Activated CD8-positive, alpha-beta memory T cell treated with anti-CD3 and anti-CD28 coated beads, Interleukin-2, amount 10 ng/mL, durations not matched to agents 7 days and 5 days (primary cell): ENCODE measurements at places on chromosomes 12 and 14.

DNA sequence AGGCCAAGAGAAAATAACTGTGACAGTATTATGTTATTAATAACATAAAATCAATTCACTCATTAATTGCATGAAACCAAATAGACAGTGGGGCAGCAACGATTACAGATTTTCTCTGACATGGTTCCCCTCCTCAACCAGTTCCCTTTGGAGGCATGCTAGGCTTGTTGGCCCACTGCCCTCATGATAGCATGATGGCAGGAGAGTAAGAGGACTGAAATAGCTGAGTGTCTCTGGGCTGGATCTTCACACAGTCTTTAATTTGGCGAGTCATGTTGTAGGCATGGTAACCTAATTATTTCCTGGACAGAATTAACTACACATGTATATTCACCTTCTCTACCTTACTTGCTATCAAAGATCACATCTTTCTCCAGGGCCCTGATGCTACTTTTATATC, 266.2 kb upstream of the PELI2 start:
- no peak for DNase-seq

DNA sequence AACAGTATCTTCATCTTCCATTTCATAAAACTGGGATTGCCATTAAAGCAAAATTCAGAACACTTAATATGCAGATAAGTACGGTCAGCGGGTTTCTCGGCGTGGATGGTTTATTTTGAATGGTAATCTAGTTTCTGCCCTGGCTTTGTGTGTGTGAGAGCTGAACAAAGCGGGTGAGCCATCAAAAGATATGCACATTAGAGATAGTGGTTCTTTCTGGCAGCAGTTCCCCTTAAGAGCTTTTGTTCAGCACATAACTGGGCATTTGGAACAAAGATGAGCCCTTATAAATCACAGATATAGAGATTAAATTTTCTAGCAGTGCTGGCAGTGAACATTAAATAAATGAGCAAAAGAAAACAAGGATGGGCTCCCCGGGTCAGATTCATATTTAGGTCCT, 207.5 kb downstream of the CALM1 start:
- no peak for DNase-seq

DNA sequence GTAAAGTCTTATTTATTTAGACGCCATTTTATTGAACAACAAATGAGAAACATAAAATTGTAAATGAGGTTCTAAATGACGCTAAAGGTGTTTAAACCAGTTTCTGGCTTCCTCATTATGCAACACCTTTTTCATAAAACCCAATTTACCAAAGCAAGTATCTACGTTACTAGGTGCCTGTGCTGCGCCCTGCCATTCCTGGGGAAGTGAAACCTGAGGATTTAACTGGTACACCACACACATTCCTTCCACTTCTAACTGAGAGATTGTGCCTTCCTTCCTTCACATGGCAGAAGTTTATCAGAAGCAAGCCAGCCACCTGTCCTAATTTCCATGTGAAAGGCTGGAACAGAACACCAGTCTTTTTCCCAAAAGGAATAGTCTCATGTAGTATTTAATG, 40.3 kb upstream of the GCH1 start:
- no peak for DNase-seq

GRCh38 chr14:22850944-22851764, 14.8 kb downstream of the MMP14 start:
- DNase-seq: peak; percentile 86

- no peak for DNase-seq
Observed at GRCh38 chr14:51488569-51489220, 163.0 kb upstream of the FRMD6 start.

DNA sequence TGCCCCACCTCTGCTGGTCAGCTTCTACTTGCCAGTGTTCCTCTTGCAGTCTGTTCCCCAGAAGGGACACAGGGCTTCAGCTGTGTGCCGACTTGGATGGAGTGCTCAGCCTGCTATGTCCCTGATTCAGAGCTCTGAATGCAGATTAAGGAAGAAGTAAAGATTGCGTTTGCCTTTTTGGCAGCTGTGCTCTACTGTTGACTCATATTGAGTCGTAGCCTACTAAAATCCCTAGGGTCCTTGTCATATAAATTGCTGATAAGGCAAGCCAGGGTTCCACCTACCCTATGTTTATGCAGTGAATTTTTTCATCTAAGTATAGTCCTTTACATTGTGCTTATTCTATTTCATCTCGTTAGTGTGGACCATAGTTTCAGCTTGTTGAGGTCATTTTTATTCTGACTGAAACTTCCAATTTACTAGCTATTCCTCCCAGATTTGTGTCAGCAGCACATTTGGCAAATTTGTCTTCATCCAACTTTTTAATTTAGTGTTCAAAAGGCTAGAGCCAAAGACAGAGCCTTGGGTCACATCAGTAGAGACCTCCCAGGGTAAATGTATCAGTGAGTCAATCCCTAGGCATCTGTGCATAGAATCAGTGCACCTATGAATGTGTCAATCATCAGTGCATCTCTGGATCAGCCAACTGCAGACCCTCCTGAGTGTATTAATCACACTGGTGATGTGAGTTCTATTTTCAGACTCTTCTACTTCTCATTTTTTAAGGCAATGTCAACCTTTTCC, 31.9 kb downstream of the CACNA1C start:
- DNase-seq: peak; percentile 29

GRCh38 chr12:120262852-120263747, 2.4 kb downstream of the PXN start:
- no peak for DNase-seq

- no peak for DNase-seq
Observed at GRCh38 chr14:25406818-25407217, 356.9 kb upstream of the STXBP6 start.

GRCh38 chr12:99476956-99477355, 170.6 kb upstream of the GARIN6 start:
- no peak for DNase-seq

DNA sequence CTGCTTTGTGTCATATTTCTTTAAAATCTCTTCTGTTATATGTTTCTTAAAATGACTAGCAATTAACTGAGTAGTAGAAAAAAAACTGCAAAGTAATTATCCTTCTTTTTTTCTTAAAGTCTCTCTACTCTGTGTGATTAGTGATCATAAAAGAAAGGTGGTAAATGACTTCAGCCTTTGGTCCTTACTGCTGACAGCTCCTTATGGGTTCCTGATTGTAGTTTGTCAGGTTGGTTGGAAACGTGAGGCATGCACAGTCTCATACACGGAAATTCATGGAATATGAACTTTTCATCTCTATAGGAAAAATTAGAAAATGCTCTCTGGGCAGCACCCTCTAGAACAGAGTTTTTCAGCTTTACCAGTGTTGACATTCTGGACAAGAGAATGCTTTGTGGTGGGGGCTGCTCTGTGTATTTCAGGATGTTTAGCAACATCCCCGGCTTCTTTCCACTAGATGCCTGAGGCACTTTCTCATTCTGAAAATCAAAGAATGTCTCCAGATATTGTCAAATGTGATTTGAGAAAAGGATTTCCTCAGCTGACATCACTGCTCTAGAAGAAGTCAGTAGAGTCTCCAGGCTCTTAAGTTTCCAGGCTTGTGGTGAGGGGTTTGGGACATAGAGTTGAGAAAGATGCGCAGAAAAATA, 121.0 kb downstream of the PIK3C2G start:
- DNase-seq: no peak

DNA sequence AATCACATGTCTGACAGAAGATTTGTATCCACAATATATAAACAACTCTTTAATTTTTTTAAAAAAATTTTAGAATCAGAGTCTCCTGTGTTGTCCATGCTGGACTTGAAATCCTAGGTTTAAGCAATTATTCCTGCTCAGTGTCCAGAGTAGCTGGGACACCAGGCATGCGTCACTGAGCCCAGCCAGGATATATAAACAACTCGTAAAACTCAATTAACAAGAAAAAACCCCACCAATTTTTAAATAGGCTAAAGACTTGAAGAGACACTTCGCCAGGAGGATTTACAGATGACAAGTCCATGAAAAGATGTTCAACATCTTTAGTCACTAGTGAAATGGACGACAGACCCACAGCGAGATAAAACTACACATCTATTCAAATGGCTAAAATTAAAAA, 2.0 kb upstream of the SCN8A start:
- DNase-seq: no peak

- no peak for DNase-seq
Observed at GRCh38 chr14:53845813-53846693, 110.6 kb downstream of the BMP4 start.

DNA sequence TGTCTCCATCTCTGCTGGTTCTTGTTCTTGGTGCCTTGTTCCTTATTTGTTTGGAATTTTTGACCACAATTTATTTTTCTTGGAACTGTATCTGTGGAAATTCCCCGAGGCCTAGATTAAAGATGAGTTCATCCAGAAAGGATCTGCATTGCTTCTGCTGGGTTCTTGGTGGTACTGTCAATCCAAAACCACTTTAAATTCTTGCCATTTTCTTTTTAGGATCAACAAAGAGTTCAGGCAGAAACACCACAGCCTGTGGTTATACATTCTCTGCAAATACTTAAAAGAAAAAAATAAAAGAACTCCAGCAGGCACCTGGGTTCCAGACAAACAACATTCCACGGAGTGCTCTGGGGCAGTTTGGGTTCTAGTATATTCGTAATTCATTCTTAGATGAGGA, 6.0 kb upstream of the VAMP1 start:
- DNase-seq: no peak

DNA sequence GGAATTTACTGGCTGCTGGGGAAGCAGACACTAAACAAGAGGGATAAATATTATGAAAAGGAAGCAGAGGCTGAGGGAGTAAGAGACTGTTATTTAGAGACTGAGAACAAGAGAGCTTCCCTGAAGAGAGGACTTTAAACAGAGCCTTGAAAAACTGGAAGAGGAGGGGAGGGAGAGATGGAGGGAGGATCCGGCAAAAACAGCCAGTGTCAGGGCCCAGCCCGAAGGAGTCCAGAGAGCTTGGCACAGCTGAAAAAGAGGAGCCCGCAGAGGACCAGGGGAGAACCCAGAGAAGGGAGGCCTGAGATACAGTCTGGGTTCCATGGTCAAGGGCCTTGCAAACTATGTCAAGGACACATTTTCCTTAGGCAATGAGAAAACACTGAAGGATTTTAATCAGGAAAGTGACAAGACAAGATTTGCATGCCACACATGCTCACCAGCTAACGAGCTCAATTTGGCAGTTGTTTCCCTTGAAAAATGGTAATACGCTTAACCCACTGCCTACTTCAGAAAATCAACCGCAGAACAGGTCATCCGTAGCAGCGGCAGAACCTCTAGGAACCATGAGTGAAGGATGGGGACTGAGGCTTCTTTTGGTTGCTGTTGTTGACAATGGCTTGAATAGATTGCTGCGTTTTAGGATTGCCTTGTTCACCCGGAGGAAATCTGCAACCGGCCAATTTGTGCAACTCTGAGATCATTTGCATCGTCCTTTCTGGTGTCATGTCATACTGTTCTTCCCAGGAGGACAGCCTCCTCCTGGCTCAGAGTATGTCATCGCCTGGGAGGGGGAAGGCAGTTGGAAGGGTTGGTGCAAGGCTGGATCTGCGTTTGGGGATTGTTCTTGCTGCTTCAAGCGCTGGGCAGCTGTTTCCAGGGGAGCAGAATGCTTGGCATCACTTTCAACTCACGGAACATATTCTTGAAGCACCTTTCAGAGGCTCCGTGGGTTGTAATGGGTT, 108.2 kb downstream of the PRMT8 start:
- DNase-seq: no peak

DNA sequence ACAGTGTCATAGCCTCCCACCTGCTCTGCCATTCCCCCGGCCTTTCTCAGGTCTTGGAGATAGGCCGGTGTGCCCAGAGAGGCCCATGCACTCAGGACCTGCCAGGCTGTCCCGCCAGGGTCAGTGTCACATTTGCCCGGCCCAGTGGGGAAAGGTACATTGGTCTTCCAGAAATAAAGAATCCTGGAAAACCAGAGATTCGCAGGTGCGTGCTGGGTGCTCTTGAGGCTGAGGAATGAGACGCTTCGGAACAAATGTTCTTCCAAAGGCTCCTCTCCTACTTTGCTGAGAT, 205.8 kb upstream of the RTL1 start:
- no peak for DNase-seq

DNA sequence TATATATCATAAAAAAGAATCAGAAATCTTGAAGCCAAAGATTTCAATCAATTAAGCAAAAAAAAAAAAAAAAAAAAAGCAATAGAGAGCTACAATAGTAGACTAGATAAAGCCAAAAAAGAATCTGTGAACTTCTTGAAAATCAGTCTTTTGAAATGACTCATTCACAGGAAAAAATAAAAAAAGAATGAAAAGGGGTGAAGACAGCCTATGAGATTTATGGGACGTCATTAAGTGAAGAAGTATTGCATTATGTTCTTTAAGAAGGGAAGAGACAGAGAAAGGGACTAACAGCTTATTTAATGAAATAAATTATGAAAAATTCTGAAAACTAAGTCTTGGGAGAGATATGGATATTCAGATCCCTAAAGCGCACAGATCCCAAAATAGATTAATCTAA, 103.8 kb downstream of the ACSS3 start:
- DNase-seq: no peak

GRCh38 chr12:71558445-71558844, 105.2 kb downstream of the ZFC3H1 start:
- DNase-seq: no peak

GRCh38 chr14:85221832-85222231, 308.1 kb upstream of the FLRT2 start:
- no peak for DNase-seq

- no peak for DNase-seq
Observed at GRCh38 chr12:40511341-40511740, 180.9 kb upstream of the CNTN1 start.

DNA sequence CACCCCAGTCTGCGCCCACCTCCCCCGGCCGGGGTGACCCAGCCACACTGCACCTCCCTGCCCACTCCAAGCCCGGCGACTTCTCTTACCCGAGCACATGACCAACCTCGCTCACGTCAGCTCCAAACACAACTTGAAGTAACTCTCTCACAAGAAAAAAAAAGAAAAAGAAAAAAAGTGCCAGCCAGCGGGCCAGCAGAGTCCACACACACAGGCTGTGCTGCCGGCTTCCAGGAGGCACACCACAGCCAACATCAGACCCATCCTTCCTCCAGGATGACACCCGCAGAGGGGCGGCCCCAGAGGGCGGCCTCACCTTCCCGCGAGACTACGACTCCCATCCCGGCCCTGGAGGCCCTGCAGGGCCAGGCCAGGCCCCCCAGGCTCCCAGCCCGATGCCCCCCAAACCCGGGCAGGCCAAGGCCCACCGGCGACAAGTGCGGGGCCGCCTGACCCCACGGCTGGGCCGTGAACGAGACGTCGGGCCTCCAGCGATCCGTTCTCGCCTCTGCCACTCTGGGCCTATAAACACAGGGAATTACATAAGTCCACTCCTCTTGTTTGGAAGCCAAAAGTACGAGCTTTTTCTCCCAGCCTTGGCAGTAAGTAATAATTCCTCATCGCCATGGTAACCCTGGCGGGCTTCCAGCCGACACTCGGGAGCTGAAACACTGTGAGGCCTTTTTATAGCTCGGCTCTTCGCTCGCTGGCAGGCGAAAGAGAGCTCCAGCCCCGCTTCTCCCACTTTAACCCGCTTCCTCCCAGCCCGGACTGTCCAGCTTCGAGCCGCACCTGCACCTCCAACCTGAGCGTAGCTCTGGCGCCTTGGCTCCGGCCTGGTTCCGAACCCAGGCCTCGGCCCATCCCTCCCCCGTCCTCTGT, 49.1 kb downstream of the NCOR2 start:
- no peak for DNase-seq
